ENCODE measurements at places on chromosomes 16 and 17.
A peak's percentile ranks its signal among the peaks of the same experiment; 100 is the strongest.

GRCh38 chr16:67230809-67231660 lies 4.1 kb downstream of the TMEM208 start:
- DNase-seq: no peak

GRCh38 chr17:35315971-35316370 lies 57.5 kb downstream of the SLFN11 start:
- DNase-seq: no peak

DNA sequence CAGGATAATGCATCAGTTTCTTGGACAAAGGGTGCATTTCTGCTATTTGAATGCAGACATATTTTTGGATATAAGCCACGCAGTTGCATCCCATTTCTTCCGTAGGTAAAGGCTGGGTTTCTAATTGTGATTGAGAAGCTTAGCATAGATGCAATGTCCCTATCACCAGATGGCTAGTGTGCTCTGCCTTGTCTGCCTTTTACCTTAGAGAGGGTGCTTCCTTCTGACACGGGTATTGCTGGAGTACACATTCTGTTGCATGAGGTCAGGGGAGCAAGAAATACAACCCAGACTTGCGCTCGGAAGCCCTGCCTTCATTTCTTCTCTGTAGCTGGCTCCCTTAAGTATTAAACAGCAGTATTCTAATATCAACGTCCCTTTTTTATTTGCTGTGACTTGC lies 337.4 kb downstream of the WWOX start:
- no peak for DNase-seq

GRCh38 chr17:7623661-7624060 lies 4.0 kb downstream of the SAT2 start:
- no peak for DNase-seq

GRCh38 chr17:58513267-58513964 lies 1.0 kb downstream of the MTMR4 start:
- peak; percentile 51 for DNase-seq

GRCh38 chr17:42133461-42134041 lies 10.9 kb downstream of the HSPB9 start:
- DNase-seq: no peak

GRCh38 chr16:8708536-8708935 lies 34.1 kb downstream of the ABAT start:
- no peak for DNase-seq

DNA sequence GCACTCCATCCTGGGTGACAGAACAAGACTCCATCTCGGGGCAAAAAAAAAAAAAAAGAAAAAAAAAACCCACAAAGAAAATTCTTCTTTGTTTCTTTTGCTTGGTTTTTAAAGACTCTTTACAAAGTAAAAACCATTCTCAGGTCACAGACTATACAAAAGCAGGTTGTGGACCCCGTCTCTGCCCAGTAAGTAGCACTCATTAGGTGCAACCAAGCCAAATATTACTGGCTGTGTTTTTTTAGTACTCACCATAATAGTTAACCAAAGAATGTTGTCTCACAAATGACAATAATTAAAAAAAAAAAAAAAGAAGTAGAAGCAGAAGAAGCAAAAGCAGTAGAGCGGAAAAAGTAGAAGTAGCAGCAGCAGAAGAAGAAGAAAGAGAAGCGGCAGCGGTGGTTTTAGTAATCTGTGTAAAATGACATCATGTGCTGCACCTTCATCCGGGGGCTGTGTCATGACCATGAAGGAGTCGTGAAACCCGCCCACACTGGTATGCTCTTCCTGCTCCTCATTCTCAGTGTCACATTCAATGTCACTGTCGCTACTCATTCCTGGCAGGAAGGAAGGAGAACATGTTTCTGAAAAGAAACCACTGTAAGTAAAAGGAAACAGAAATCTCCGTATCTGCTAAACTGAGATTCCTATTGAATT lies 105.4 kb downstream of the TRIM37 start:
- DNase-seq: peak; percentile 76

DNA sequence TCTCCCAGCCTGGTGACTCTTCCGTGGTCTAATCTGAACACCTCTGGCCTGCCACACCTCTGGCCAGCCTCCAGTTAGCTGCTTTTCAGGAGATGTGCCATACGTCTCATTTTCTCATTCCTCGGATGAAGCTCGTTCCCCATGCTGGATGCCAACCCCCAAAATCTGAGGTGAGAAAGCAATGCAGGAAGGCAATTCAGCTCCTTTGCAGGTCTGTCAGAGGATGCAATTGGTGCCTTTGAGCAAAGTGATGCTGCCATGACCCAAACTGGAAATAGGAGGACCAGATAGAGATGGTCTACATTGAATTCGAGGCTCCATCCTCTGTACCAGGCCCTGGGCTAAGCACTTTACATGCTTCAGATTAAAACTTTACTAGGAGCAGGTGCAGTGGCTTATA lies 11.0 kb upstream of the CUEDC1 start:
- DNase-seq: no peak

GRCh38 chr17:78345791-78346494 lies 13.9 kb downstream of the SOCS3 start:
- no peak for DNase-seq

GRCh38 chr17:42760652-42761581 lies at the start of gene RAMP2:
TSS of gene RAMP2 (plus strand) at chr17:42761227. CDS start at chr17:42761262, 35 bp downstream.
- DNase-seq: peak; percentile 32

- DNase-seq: peak; percentile 39
Observed at GRCh38 chr17:17403899-17404576, 72.8 kb upstream of the MED9 start.

DNA sequence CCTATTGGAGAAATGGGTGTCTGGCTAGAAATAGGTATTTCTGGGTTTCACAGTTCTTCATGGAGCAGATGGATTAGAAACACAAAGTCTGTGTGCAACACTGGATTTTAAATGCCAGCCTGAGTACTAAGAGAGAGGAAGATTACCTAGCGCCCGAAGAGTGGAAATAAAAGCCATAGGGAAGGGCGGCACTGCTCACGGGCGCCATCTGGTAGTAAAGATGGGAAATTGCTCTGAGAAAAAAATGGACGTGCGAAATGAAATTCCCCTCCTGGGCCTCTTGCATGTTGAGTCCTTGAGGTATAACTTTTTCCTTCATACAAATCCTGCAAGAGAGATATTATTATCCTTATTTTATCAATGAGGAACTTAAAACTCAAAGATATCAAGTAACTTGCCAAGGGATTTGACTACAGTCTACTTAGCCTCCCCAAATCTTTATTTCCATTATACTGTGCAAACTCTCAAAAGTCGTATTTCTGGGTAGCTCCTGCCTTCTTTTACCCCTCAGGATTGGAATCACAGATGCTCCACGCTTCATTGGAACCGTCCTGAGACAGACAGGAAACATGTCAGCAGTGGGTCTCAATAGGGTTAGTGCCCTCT lies 72.8 kb downstream of the MMD start:
- peak; percentile 25 for DNase-seq

Data from activated naive CD8-positive, alpha-beta T cell treated with anti-CD3 and anti-CD28 coated beads for 36 hours (primary cell).